ENCODE measurements at places on chromosomes 4 and X.
A peak's percentile ranks its signal among the peaks of the same experiment; 100 is the strongest.

GRCh38 chrX:7943600-7944245 is 16.5 kb upstream of the PNPLA4 start:
- no peaks in the 10 kb centered on the region for H3K36me3 ChIP-seq
- peaks cover 3% of the 10 kb centered on the region for H3K4me1 ChIP-seq
- DNase-seq: no peak
- no peaks in the 10 kb centered on the region for H3K27me3 ChIP-seq
- no peak overlapping the region for H3K4me3 ChIP-seq

DNA sequence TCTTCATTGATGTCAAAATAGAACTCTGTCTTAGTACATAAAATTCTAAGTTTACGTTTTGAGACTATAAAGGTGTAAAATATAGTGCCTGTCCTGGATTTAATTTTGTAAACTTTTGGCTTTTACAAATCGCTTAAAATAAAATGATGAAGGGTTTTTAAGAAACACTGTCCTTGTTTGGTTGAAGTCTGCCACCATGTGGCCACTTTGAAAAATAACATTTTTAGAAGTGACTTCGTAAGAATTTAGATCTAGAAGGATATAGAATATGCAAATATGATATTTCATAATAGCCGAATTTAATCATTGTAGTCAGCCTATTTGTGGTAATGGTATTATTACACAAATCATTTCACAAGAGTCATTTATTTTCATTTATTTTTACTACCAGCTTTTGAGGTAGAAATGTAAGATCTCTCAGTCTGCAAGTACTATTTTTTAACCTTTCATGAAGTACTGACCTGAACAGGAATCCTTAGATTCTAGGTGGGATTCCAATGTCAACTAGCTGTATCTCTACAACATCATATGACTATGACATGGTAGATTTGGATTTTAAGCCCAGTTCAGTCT is 31.0 kb upstream of the FAT4 start:
- H3K36me3 ChIP-seq: no peaks in the 10 kb centered on the region
- H3K27ac ChIP-seq: no peak overlapping the region
- DNase-seq: no peak
- H3K4me3 ChIP-seq: no peak overlapping the region
- H3K4me1 ChIP-seq: peaks cover 5% of the 10 kb centered on the region

DNA sequence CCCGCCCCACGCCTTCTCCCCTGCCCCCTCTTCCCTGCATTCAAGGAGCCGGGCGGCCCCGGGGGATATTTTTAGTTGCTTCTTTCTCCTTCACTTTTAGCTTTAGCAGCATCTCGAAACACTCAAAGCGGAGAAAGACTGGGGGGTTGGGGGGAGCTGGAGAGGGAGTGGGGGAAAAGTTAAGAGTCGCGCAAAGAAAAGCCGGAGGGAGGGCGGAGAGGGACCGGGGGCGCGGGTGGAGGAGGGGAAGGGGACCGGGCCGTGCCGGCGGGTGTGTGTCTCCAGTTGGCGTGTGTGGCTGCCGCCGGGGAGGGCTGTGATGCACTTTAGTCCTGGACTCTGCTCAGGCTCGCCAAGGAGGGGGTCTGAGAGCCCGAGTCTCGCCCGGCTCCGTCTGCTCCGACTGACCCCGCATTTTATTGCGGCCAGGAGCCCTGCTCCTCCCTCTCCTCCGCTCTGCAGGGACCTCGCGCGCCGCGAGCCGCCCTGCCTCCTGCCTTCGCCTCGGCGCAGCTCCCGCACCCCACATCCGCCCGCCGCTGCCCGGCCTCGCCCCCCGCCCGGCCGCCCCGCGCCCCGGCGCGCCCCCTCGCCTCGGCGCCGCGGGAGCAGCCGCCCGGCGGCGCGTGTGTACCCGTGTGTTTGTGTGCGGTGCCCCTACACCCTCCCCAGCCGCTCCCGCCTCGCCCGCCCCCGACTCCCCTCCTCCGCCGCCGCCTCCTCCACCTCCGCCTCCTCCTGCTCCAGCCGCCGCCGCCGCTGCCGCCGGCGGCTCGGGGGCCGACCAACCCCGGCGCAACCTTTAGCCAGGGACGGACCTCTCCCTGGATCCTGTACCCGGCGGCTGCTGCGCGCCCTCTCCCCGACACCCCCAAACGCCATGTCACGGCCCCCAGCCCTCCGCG is 1.4 kb downstream of the ZNF827 start:
- peaks cover 42% of the 10 kb centered on the region for H3K4me1 ChIP-seq
- H3K27me3 ChIP-seq: peaks cover 20% of the 10 kb centered on the region
- peak; percentile 48 for DNase-seq
- H3K27ac ChIP-seq: no peak overlapping the region
- peak overlapping the region; percentile 98 for H3K4me3 ChIP-seq
- H3K36me3 ChIP-seq: no peaks in the 10 kb centered on the region

- no peak for DNase-seq
- H3K36me3 ChIP-seq: no peaks in the 10 kb centered on the region
- H3K27ac ChIP-seq: no peak overlapping the region
- no peaks in the 10 kb centered on the region for H3K27me3 ChIP-seq
These were observed 115.3 kb upstream of the ARX start for GRCh38 chrX:25131055-25131454.
